Cardiac muscle cell (in vitro differentiated cells and primary cell): ENCODE measurements at places on chromosomes 5 and 9. TPM values are rescaled to one million over a fixed set of nuclear protein-coding genes. Genes with fewer than 3 reads are reported as not detected.

The LIX1 gene
- total RNA-seq: 68.1 and 108 TPM in 2 replicates

- no peaks in the 10 kb centered on the region for H3K36me3 ChIP-seq
- no peaks in the 10 kb centered on the region for H3K4me1 ChIP-seq
- H3K27ac ChIP-seq: no peak overlapping the region
- no peak for DNase-seq
- H3K4me3 ChIP-seq: no peak overlapping the region
These were observed 98.7 kb downstream of the RANBP17 start for GRCh38 chr5:170960567-170960966.

The ADGRD2 gene
- not detected in 2 replicates for total RNA-seq

DNA sequence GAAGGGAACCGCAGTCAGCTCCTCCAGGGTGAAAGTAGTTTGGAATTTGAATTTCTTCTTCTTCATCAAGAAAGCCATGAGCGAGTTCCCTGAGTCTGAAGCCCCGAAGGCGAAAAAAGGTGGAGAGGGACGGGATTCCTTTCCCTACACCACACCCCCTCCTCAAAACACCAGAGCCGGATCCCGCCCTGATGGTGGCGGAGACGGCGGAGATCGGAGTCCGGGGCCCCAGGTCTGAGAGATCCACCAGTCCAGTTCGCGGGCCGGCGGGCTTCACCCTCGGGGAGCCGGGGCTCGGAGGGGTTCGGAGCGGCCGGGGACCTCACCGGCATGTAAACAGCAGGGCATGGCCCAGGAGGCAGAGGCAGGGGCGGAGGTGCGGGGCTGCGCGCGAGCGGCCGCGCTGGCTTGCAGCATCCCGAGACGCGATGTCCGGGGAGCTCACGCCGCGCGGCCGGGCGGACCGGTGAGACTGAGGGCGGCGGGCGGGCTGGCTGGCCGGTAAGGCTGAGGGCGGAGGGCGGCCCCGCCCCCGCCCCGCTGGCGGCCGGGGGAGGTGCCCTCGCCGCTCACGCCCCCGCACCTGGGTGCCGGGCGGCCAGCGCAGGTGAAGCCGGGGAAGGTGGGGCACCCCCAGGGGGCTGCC, 606 bp downstream of the EEIG1 start:
- H3K27me3 ChIP-seq: no peaks in the 10 kb centered on the region
- peak overlapping the region; percentile 92 for H3K27ac ChIP-seq
- H3K36me3 ChIP-seq: no peaks in the 10 kb centered on the region
- peak; percentile 67 for DNase-seq
- H3K4me3 ChIP-seq: peak overlapping the region; percentile 99

GRCh38 chr5:32586276-32586599, 881 bp downstream of the SUB1 start:
- peak overlapping the region; percentile 97 for H3K4me3 ChIP-seq
- peak overlapping the region; percentile 100 for H3K27ac ChIP-seq
- DNase-seq: no peak

The TSSK1B gene
- 0.14 and 0.15 TPM in 2 replicates for total RNA-seq

DNA sequence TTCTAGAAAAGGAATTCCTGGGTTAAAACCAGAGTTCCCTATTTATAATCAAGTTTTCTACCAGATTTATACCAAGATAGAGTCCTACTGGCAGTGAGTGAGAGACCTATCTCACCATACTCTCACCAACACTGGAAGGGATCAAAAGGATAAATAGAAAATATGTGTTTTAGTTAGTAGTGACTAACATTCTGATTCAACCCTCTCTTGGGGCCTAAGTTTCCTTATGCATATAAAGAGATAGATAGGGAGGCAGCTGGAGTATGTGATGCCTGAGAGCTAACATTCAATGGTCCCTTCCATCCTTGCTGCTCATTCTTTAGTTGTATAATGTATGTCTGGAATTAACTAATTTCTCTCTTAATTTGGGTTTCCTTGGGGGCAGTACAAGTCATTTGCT, 32.0 kb downstream of the CKMT2 start:
- peaks cover 6% of the 10 kb centered on the region for H3K36me3 ChIP-seq
- no peak for DNase-seq
- H3K4me3 ChIP-seq: no peak overlapping the region
- H3K27ac ChIP-seq: no peak overlapping the region

The CACNA1B gene
- total RNA-seq: 0.32 and 0.60 TPM in 2 replicates

- H3K4me3 ChIP-seq: no peak overlapping the region
- H3K36me3 ChIP-seq: no peaks in the 10 kb centered on the region
- no peak for DNase-seq
- H3K4me1 ChIP-seq: no peaks in the 10 kb centered on the region
- no peaks in the 10 kb centered on the region for H3K27me3 ChIP-seq
These were observed 123.3 kb upstream of the ELL2 start for GRCh38 chr5:96084874-96085506.

The LCN15 gene
- total RNA-seq: 0.32 and 0.77 TPM in 2 replicates

The ORM2 gene
- total RNA-seq: not detected in 2 replicates

GRCh38 chr9:108640230-108640629, 215.6 kb downstream of the ACTL7B start:
- no peak overlapping the region for H3K4me3 ChIP-seq
- H3K27me3 ChIP-seq: no peaks in the 10 kb centered on the region
- H3K27ac ChIP-seq: no peak overlapping the region
- DNase-seq: no peak
- no peaks in the 10 kb centered on the region for H3K4me1 ChIP-seq

- no peaks in the 10 kb centered on the region for H3K36me3 ChIP-seq
- no peak overlapping the region for H3K27ac ChIP-seq
- peaks cover 3% of the 10 kb centered on the region for H3K4me1 ChIP-seq
- H3K4me3 ChIP-seq: no peak overlapping the region
- DNase-seq: no peak
These were observed 3.9 kb downstream of the ALAD start for GRCh38 chr9:113397203-113397631.

- H3K4me1 ChIP-seq: no peaks in the 10 kb centered on the region
- H3K27ac ChIP-seq: no peak overlapping the region
- H3K27me3 ChIP-seq: no peaks in the 10 kb centered on the region
- H3K4me3 ChIP-seq: no peak overlapping the region
- no peaks in the 10 kb centered on the region for H3K36me3 ChIP-seq
- DNase-seq: no peak
These were observed 1028.5 kb downstream of the CDH18 start for GRCh38 chr5:18959535-18959934.

DNA sequence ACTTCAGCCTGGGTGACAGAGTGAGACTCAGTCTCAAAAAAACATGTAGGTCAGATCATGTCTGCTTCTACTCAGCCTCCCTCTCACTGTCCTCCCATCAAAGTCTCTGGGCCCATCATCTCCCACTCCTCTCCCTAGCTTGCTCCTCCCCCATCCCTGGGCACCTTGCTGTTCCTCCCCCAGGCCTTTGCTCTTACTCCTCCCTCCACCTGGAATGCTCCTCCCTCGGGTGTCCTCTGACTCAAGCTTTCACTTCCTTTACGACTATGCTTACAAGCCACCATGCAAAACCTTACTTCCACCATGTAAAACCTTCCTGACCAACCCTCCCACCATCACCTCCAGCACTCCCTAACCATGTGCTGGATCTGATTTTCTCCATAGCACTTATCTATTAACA, 51.5 kb downstream of the MTMR12 start:
- no peak overlapping the region for H3K27ac ChIP-seq
- no peak overlapping the region for H3K4me3 ChIP-seq
- H3K27me3 ChIP-seq: no peaks in the 10 kb centered on the region
- H3K36me3 ChIP-seq: peaks cover 32% of the 10 kb centered on the region
- H3K4me1 ChIP-seq: no peaks in the 10 kb centered on the region

DNA sequence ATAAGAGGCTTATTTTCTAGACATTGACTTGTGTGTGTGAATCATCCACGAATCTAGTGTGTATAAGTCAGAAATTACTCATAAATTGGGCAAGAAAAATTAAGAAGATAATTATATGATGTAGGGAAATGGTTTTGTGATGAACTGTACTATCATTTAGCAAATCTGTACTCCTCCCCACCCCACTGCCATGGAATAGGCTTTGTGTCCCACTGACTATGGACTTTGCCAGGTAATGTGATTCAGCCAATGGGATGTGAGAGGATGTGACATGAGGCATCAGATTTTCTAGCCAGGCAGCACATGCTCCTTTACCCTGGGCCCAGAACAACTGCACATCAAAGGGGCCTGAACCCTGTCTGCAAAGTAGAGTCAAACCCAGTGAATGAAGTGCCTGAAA, 406.6 kb downstream of the CTNND2 start:
- no peak for DNase-seq
- no peaks in the 10 kb centered on the region for H3K27me3 ChIP-seq
- H3K4me3 ChIP-seq: no peak overlapping the region
- peaks cover 6% of the 10 kb centered on the region for H3K4me1 ChIP-seq

GRCh38 chr5:151523335-151523734, 67.8 kb downstream of the FAT2 start:
- peak; percentile 49 for DNase-seq
- H3K4me3 ChIP-seq: no peak overlapping the region
- H3K36me3 ChIP-seq: no peaks in the 10 kb centered on the region
- H3K27me3 ChIP-seq: no peaks in the 10 kb centered on the region
- H3K4me1 ChIP-seq: no peaks in the 10 kb centered on the region

GRCh38 chr5:122515709-122516431, 203.8 kb downstream of the SNCAIP start:
- H3K27ac ChIP-seq: no peak overlapping the region
- no peaks in the 10 kb centered on the region for H3K36me3 ChIP-seq
- peak; percentile 90 for DNase-seq
- no peak overlapping the region for H3K4me3 ChIP-seq
- H3K27me3 ChIP-seq: peaks cover 23% of the 10 kb centered on the region
- H3K4me1 ChIP-seq: no peaks in the 10 kb centered on the region

The RNF183 gene
- total RNA-seq: 0.06 and 0.53 TPM in 2 replicates

DNA sequence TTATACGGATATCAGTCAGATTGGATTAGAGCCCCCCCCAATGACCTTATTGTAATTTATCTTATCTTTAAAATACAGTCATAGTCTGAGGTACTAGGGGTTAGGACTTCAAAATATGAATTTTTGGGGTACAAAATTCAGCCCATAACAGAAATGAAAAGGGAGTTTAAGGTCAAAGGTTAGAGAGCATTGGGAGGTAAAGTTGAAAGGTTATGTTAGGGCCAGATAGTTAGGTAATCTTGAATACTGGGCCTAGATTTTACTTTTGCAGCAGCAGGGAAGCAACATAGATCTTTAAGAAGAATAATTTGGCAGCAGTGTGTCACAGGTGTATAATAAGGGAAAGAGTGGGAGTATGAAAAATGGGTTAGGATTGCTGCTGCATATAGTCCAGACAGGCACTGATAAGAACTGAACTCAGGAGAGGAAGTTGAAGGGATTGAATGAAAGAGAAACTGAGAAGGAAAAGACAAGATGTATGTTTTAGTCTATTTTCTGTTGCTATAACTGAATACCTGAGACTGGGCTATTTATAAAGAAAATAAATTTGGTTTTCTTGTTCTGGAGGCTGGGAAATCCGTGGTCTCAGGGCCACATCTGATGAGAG, 10.7 kb upstream of the GCNT4 start:
- no peak for DNase-seq
- no peak overlapping the region for H3K4me3 ChIP-seq
- no peaks in the 10 kb centered on the region for H3K36me3 ChIP-seq
- H3K27ac ChIP-seq: no peak overlapping the region
- H3K4me1 ChIP-seq: no peaks in the 10 kb centered on the region
